ENCODE measurements at places on chromosomes 7 and 10.

GRCh38 chr10:46293832-46294640 lies 7.2 kb downstream of the ANTXRL start:
- no peak for DNase-seq

GRCh38 chr10:71989661-71990454 lies 25.7 kb downstream of the CHST3 start:
- DNase-seq = no peak

GRCh38 chr10:23262928-23263327 lies 70.8 kb downstream of the PTF1A start:
- no peak for DNase-seq

DNA sequence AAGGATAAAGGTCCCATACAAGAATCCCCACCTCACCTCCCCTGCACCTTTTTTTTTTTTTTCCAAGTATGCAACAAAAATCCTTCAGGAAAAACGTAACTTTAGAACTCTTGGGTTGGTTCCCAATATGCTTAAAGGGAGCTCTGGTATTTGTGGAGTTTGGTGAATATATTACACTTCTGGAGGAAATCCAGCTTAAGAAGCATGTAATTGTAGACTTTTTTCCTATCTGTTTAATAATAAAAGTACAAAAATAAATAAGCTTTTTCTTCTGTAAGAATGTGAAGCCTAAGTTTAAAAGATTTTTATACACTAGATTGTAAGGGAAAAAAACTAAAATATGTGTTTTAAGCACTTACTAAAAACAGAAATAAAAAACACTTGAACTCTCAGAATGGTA lies 102.3 kb downstream of the SORBS1 start:
- DNase-seq = no peak

DNA sequence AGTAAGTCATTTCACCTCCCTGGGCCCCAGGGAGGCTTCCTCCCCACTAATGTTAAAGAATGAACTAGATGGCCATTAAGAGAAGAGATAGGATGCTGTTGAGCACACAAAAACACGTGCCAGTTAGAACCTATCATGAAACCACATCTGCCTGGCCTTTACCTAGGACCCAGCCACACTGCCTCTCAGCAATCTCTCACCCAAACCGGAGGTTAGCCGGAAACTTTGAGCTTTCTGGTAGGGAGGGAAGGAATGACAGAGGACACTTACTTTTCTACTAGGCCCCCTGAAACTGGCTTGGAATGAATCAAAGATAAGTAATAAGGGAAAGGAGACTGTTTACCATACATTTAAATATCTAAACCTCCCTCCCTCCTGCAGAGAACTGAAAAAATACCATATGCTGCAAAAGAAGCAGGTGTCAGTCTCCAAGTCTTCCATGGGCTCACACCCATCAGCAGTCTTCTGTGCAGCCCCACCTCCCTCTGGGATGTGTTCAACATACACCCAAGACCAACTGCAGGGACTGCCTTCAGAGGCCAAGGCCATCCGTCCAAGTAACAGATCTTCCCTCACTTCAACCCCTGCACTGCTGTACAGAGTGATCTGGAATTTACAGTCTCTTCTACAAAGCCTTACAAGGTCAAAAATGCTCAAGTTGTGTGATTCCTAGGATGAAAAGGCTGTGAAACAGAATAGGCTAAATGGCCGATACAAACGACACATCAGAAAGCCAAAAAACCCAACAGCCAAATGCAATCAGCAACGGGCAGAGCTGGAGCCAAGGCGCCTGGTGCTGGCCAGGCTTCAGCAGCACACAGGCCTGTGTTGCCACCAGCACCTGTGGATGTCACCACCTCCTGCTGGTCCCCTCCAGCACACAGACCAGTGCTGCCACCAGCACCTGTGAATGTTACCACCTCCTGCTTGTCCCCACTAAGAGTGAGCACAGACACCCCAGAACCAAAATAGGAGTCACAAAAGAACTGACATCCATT lies 42.4 kb downstream of the SORBS1 start:
- DNase-seq = no peak

- no peak for DNase-seq
Measured at GRCh38 chr10:92662848-92663247, 26.9 kb upstream of the HHEX start.

DNA sequence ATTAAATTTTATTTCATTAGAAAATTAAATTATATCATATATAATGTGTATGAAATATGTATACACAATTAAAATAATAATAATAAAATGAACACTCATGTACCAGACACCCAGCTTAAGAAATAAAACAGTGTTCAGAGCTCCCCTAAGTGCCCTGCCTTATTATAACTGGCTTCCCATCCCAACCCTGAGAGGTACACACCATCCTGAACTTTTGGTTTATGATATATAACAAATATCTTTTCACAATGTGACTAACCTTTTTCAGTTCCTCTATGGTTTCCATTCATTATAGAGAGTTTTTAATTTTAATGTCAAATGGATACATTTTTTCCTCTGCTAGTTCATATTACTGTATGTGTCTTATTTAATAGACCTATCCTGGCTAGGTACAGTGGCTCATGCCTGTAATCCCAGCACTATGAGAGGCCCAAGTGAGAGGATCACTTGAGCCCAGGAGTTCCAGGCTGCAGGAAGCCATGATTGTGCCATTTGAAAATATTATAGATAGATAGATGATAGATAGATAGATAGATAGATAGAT lies 24.0 kb upstream of the STEAP2 start:
- no peak for DNase-seq

DNA sequence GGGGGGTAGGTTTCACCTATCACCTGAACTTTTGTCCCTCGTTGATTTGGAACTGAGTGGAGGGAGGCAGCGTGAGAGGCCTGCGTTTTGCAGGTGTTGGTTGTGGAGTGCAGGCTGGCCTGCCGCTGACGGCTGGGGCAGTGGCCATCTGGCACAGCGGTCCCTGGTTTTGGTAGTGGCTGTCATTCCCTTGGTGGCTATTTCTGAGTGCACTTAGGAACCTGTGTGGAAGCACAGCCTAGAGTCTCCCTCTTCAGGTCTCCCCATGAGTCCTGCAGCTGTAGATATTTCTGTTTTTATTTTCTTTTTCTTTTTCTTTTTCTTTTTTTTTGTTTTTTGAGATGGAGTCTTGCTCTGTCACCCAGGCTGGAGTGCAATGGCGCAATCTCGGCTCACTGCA lies 129.2 kb downstream of the CUL2 start:
- no peak for DNase-seq

DNA sequence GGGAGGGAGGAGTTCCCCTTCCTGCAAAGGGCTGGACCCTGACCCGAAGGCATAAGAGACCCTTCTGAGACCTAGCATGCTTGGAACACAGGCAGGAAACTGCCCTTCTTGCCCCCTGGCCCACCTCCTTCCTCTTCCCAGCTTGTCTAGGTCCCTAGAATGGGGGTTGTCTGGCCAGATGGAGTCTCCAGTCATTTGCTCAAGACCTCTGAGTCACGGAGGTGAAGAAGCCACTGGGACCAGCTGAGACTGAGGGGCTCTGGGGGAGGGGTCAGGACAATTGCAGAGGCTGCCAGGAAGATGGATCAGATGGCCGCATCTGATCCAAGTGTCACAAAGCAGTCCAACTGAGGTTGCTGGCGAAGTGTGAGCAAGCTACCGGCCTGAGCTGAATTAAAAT lies 46.2 kb downstream of the COL13A1 start:
- no peak for DNase-seq

DNA sequence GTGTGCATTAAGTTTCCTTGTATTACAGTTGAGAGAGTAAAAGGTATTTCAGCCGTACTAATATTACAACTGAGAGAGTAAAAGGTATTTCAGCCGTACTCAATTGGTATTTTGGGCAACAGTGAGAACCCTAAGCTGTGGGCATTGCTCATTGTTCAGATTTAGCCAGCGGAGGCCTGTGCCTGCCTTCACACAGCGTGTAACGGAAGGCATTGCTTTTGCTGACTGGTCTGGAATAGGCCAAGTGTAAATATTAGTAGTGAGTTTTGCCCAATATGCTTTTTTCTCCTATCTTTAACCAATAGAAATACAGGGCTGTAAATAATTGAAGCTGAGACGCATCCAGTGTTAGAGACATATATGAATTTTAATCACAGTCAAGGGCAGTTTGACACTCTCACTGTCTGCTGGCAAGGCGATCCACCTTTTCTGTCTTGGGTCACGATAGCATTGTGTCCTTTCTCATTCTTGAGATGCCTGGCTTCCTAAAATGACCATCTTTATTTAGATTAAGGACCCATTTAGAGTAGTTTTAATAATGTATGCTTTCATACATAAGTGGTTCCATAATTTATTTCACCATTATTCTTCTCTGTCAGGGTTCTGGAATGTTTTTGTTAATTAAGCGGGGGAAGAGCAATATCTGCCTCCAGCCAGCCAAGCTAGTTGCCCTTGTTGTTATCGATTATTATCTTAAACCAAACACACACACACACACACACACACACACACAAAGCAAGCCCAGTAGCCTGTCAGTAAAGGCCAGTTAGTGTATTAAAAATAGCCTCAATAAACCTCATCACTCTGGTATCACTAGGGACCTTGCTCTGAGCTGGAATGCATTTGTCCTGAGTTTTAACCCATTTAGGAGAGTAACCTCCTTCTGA lies 130.7 kb downstream of the CELF2 start:
- no peak for DNase-seq

DNA sequence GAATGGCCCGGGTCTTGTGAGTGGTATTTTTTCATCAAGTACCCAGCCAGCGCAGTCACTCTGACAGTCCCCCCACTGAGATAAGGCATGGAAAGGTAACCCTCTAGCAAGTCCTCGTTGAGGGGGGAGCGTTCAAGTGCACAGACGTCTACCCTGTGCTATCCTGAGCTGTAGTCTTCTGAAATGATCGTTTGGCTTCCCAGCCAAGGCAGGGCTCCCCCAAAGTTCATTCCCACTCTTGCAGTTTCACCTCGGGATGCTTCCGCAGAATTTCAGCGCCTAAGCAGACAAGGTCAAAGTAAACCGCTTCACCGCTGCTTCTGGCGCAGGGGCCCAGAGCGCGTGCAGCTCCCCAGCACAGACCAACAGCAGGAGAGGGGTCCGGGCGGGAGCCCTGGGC lies 1.8 kb downstream of the INSYN2A start:
- no peak for DNase-seq

- no peak for DNase-seq
Measured at GRCh38 chr10:90229486-90229885, 528.1 kb downstream of the KIF20B start.

DNA sequence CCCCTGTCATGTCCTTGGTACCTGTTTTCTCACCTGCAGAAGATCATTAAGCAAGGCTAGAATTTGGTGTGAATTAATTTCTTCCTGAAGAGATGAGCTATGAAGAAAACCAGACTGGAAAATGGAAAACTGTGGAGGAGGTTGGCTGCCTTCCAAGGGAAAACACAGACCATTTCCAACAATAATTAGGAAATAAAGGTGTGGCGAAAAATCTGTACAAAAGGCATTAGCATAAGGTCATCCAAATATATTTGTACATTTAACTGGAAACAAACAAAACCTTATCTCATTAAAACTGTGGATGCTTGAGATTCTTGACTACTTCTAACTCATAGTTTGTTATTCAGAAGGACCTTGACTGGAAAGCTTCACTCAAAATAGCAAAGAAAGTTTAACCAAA lies 1.7 kb downstream of the STN1 start:
- no peak for DNase-seq

DNA sequence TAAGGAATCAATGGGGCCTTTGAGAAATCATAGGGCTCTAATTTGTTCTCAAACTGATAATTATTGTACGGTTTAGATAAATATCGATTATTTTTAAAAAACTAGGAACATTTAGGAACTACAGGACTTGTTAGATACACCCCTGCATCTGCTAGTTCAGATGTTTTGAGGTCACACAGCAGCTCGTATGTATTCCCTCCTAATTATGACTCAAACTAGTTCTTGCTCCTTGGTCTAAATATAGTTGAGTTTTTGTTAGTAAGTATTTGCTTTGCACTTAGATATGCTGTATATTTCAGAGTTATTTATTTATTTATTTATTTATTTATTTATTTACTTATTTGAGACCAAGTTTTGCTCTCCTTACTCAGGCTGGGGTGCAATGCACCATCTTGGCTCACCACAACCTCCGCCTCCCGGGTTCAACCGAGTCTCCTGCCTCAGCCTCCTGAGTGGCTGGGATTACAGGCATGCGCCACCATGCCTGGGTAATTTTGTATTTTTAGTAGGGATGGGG lies 22.7 kb downstream of the PTER start:
- DNase-seq = no peak

GRCh38 chr7:76051840-76052239 lies 3.9 kb downstream of the MDH2 start:
- DNase-seq = no peak

GRCh38 chr10:59229441-59229840 lies 53.0 kb downstream of the PHYHIPL start:
- DNase-seq = no peak

DNA sequence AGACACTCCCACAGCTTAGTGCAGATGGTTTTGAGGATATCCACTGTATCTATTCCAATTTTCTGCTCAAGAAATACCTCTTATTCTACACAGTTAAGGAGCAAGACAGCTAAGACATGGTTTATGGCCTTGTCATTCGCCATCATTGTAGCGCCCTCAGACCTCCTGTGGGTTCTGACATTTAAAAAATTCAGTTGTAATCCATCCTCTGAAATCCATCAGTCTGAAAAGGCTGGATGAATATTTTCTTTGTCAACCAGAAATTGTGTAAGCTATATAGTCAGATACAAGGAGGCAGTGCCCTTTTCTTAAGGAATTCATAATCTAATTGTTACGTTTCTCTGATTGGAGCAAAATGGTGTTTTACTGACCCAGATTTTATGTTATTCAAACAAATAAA lies 353.6 kb downstream of the GALNT17 start:
- DNase-seq = no peak

Data from liver (tissue), 10 donors.